Hepatocyte (in vitro differentiated cells): ENCODE measurements at places on chromosomes 5 and 9.
A peak's percentile ranks its signal among the peaks of the same experiment; 100 is the strongest.

GRCh38 chr9:123345567-123345955 lies 10.4 kb upstream of the CRB2 start:
- no peaks in the 10 kb centered on the region for H3K36me3 ChIP-seq
- no peaks in the 10 kb centered on the region for H3K27me3 ChIP-seq
- H3K27ac ChIP-seq = peak overlapping the region; percentile 21
- peaks cover 10% of the 10 kb centered on the region for H3K4me1 ChIP-seq
- no peak overlapping the region for H3K4me3 ChIP-seq

GRCh38 chr5:106730912-106731311 lies 939.8 kb downstream of the EFNA5 start:
- no peak overlapping the region for H3K27ac ChIP-seq
- no peak overlapping the region for H3K4me3 ChIP-seq
- no peaks in the 10 kb centered on the region for H3K4me1 ChIP-seq
- DNase-seq = no peak
- H3K27me3 ChIP-seq = no peaks in the 10 kb centered on the region

DNA sequence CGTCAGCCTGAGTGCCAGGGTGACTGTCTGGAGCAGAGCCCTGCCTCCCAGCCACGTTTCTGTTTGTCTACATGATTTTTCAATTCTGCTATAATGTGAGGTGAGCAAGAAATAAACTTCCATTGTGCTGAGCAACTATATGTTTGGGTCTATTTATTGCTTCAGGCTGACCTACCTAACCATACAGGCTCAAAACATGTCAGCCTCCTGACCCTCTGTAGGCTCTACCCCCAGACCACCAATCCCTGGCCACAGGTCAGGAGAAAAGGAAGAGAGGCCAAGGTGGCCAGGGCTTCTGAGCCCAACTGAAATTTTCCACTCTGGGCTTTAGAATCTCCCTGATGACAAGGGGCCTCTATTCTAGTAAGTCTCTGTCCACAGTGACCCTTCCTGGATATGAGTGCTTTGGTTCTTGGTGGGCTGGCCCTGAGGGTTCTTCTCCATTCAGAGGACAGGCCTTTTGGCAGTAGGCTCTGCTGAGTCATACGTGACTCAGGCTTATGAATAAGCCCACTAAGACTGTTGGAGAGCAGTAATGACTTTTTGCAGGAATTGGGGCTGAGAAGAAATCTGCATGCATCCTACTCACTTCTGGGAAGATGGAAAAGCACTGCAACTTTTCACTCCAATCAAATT lies 117.2 kb upstream of the TBCA start:
- peak overlapping the region; percentile 39 for H3K27ac ChIP-seq
- no peaks in the 10 kb centered on the region for H3K36me3 ChIP-seq
- no peaks in the 10 kb centered on the region for H3K27me3 ChIP-seq
- no peaks in the 10 kb centered on the region for H3K4me1 ChIP-seq
- DNase-seq = peak; percentile 66

- H3K4me3 ChIP-seq = peak overlapping the region; percentile 40
- no peaks in the 10 kb centered on the region for H3K27me3 ChIP-seq
- no peaks in the 10 kb centered on the region for H3K36me3 ChIP-seq
- H3K4me1 ChIP-seq = peaks cover 12% of the 10 kb centered on the region
Observed at GRCh38 chr9:6680797-6681146, 35.2 kb upstream of the GLDC start.

GRCh38 chr5:52767217-52767743 lies 20.4 kb upstream of the ITGA1 start:
- DNase-seq = no peak
- no peaks in the 10 kb centered on the region for H3K36me3 ChIP-seq
- no peak overlapping the region for H3K4me3 ChIP-seq
- no peaks in the 10 kb centered on the region for H3K4me1 ChIP-seq
- H3K27ac ChIP-seq = no peak overlapping the region

DNA sequence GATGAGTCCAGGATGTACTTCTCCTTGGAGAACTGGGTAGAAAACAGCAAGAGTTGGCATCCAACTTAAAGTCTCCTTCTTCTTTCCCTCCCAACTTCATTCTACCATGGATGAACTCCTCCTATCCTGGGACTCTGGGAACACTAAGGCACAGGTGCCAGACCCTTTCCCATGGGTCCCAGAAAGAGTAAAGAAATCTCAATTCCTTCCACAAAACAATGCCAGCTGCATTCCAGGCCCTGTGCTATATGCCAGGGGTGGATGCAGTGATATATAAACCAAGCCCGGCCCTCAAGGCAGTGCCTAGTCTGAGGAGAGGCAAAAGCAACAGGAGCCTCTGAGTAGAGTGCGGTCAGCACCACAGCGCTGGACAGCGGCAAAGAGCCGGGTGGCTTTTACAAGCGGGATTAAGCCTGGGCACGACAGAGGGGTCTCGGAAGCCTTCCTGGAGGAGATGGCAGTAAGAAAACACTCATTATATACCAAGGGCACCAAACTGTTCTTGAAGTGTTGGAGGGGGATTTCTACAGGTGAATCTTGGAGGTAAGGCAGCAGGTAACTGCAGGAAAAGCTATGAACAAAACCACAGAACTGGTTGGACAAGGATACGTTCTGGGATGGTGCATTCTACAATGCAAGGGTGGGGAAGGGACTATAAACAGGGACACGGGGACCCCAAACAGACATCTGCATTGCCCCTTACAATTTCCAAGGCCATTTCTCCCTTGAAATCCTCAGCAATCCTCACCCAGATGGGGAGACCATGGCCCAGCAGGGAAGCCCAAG lies 16.4 kb upstream of the TOR2A start:
- no peak overlapping the region for H3K27ac ChIP-seq
- peaks cover 43% of the 10 kb centered on the region for H3K27me3 ChIP-seq
- no peak overlapping the region for H3K4me3 ChIP-seq
- H3K36me3 ChIP-seq = no peaks in the 10 kb centered on the region

DNA sequence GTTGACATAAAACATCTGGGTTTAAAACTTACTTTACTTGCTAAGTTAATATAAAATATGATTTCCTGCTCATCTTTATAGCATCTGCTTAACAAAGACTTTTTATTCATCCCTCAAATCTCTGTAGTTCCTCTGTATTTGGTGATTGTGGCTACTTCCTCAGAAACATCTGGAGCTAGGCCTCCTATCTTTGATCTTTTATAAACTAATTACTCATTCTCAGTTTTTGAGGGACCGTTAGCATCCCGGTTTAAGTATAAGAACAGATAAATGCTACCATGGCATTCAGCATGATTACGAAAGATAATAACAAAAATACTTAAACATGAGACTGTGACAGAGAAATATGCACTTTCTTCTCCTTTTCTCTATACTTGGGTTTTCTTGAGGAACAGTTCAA lies 85.3 kb downstream of the SLC38A9 start:
- H3K27ac ChIP-seq = no peak overlapping the region
- no peak overlapping the region for H3K4me3 ChIP-seq
- no peaks in the 10 kb centered on the region for H3K36me3 ChIP-seq
